PC-9 (cell line): ENCODE measurements at places on chromosomes 4 and X.

DNA sequence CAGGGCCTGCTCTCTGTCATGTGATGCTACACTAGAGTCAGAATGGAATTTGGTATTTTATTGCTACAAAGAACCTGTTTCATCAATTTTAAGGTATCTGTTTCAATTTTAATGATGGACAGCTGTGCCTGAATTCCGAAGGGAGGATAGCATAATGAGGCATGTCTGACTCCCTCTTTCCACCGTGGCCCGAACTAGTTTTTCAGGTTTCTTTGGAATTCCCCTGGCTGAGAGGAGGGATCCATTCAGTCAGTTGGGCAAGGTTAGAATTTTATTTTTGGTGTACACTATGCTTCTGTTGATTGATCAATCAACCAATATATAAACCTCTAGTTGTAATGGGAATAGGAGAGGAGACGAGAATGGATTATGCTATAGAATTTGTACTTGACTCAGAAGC is 761.8 kb downstream of the FAM133A start:
- no peak for DNase-seq

DNA sequence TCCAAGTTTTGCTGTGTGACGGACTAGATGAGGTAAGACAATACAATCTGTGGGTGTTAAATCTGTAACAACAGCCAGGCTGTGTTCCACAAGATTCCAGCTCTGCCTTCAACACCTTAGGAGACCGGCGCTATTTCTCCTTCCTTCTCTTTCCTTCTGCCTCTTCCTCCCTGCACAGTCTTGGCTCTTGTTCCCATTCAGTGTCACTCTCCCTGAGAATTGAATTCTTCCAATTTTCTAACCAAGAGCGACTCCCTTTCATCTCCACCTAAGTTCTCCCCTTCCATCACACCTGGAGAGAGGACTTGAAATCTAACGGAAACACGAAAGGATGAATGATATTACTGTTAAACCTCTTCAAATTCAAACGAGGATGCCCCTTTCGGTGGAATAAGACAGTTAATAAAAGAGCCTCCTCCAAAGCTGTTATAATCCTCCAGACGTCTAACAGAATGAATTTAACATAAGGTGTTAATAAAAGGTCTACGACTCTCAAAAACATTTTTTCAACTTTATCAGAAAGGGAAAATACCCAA is 2.7 kb downstream of the EPHA5 start:
- no peak for DNase-seq

DNA sequence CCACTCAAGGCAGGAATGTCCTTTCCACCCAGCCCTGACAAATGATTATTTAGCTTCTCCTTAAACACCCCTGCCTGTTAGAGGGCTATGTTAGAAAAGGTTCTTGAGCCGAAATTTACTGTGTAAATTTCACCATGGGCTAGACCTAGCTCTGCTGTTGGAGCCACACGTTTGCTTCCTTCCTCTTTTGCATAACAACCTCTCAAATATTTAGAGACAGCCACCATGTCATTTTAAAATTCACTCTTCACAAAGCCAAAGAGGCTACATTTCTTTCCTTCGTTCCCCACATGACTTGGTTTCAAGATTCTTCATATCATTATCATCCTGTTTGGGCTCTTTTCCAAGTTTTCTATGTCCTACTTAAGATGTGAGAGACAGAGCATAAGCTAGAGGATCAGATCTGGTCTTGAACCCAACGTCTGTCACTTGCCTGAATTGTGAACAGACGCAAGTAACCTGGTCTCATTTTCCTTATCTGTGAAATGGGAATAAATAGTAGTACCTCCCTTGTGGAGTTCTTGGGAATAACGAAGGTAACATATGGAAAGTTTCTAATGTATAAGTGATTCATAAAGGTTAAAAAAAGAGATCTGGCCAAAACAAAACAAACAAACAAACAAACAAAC is 6.7 kb downstream of the DOCK11 start:
- DNase-seq = no peak

- no peak for DNase-seq
Observed at GRCh38 chr4:61511716-61512488, 311.8 kb downstream of the ADGRL3 start.

GRCh38 chr4:107034091-107034995 is 1.8 kb downstream of the DKK2 start:
- DNase-seq = no peak

GRCh38 chrX:108068121-108068520 is 23.2 kb downstream of the PSMD10 start:
- no peak for DNase-seq

GRCh38 chr4:10207116-10207515 is 90.5 kb upstream of the WDR1 start:
- no peak for DNase-seq

DNA sequence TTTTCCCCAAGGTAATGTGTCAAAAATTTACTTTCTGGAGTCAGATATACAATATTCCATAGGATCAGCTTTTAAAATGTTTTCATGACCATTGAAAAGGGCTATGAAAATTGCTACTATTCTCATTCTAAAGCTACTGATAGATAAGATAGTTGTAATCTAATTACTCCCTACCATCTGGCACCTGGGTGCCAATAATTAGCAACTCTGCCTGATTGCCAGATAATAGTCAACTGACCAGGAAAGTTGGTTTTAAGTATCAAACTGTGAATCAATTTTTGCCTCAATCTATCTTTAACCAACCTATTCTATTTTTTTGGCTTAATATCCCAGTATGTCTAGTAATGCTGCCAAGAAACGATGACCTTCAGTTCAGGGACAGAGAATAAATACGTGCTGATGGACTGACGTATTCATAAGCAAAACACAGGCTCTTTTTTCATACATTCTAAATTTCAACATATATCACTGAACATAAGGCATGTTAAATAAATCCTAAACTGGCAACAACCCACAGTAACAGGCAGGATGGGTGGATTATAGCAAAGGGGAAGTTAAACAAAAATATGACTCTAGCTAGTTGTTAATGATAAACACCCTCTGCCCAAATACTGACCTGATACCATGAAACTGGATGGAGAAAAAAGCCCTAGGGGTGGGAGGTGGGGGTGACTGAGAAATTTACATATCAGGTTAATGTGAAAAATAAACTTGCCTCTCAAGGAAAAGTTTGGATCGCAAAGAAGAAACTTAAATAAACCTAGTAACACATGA is 18.2 kb downstream of the SH3RF1 start:
- DNase-seq = no peak

GRCh38 chr4:111506706-111507105 is 638.5 kb upstream of the FAM241A start:
- no peak for DNase-seq

DNA sequence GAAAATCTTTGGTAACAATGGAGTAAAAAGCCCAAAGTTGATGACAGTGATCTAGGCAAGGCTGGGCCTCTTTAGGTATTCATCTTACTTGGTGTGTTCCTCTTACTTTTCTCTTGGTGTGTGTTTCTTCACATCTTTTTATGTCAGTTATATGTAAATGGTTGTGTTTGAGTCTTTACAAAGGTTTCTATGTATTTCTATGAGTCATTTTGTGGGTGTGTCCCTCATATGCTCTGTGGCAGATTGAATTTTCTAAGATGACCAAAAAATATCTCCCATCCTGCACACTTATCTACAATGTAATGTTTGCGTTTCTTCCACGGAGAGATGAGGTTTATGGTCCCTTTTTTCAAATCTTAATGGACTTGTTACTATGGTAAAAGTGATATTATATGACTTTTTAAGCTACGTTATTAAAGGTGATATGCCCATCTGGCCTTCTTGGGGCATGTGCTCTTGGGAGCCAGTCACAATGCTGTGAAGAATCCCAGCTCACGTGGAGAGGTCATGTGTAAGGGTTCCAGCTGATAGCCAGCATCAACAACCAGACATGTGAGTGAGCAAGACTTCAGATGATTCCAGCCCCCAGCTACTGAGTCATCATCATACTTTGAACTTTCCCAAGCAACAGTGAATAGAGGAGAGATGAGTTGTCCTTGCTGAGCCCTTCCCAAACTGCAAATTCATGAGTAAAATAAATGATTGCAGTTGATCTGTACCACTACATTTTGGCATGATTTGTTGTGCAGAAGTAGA is 126.9 kb downstream of the CBLL2 start:
- DNase-seq = no peak

GRCh38 chr4:155523358-155523757 is 143.3 kb upstream of the GUCY1A1 start:
- no peak for DNase-seq
